Central memory CD4-positive, alpha-beta T cell (primary cell): ENCODE measurements at places on chromosomes 12 and 14.

GRCh38 chr14:39762576-39763401 is 330.6 kb upstream of the FBXO33 start:
- peak; percentile 1 for DNase-seq

DNA sequence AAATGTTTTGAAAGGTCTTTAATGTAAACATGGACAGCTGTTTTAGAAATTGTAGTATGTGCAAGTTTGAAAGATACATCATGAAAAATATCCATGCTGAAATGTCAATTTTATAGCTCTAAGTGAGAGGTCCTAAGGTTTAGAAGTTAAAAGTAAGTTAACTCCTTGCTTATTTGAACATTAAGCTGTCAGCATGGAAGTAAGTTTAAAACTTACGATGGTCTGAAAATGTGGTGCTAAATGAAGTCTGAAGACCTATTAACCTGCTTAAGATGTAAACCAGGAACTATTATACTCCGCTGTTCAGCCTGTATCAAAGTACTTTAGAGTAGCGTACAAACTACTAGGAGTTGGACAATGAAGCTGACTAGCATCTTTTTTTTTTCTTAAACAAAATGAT is 1082.4 kb downstream of the TMTC2 start:
- no peak for DNase-seq

- peak; percentile 51 for DNase-seq
Measured at GRCh38 chr12:55724226-55724939, 4.2 kb downstream of the RDH5 start.

- no peak for DNase-seq
Measured at GRCh38 chr12:102993537-102993936, 36.1 kb downstream of the ASCL1 start.

GRCh38 chr14:94640721-94641631 is 28.8 kb downstream of the SERPINA3 start:
- DNase-seq, result no peak

- DNase-seq, result no peak
Measured at GRCh38 chr14:20035449-20035848, 389 bp downstream of the OR4K13 start.

GRCh38 chr12:120328228-120328627 is 649 bp upstream of the PLA2G1B start:
- no peak for DNase-seq

DNA sequence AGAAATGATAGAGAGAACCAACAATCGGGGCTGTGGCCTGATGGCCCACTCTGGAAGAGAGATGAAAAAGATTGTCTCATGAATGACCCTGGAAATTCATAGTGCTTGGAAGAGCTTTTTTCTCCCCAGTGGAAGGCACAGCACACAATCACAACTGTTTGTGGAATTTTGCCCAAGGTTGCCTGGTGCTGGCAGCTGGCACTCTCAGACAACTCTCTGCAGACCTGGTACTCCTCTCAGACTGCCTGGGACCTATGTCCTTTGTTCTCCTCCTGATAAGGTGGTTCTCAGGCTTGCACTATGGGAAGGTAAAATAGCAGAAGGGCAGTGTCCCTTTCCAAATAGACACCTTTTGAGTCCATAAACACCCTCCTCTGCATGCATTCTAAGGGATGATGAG is 144.1 kb upstream of the SEL1L start:
- DNase-seq, result no peak

GRCh38 chr12:113463746-113464451 is 7.8 kb downstream of the LHX5 start:
- DNase-seq, result no peak

DNA sequence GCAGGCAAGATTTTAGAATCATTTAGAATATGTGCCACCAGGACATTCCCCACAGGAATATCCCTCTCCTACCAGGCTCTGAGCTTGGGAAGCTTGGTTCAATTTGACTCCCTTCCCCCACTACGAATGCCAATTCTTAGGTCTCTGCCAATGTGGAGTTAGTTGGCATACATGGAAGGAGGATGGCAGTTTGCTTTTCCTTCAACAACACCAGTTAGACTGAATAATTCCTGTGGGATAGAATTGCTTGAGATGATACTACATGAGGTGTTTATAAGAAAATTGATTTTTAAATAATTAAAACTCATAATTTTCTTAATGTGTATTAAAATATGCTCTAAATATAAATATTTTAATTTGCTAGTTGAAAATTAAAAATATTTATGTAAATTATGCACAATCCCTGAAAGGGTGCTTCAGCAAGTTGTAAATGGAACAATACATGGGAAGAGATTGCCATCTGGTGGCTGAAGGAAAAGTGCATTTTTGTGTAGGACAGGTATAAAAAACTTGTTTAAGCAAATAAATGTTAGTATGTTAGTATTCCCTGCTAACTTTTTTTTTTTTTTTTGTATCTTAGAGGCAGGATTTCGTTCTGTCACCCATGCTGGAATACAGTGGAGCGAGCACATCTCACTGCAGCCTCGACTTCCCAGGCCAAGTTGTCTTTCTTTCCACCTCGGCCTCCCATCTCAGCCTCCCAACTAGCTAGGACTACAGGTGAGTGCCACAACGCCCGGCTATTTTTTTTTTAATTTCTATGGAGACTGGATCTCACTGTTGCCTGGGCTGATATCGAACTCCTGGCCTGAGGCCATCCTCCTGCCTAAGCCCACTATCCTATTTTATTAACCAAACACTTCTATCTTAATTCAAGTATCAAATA is 25.8 kb upstream of the STRAP start:
- DNase-seq, result peak; percentile 44

GRCh38 chr14:75609116-75609515 is 30.7 kb downstream of the FLVCR2 start:
- no peak for DNase-seq

GRCh38 chr12:128871516-128871892 is 18.2 kb downstream of the GLT1D1 start:
- DNase-seq, result no peak
